ENCODE measurements at places on chromosomes 2 and 18.

DNA sequence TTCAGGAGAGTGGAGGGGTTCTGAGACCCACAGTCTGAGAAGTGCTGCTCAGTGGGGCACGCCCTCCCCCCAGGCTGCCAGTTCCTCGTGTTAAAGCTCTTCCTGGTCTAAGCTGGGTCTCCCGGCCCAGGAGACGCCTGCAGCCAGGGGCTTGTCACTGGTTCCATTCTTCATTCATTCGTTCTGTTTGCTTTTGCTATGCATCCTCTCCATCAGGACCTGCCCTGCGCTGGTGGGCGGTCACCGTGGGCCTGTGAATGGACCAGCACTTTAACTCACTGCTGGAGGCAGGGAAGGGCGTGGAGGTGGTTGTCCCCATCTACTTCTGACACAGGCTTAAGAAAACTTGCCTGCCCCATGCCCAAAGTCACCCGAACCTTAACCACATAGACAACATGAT is 272.8 kb upstream of the HDAC4 start:
- no peak for DNase-seq

DNA sequence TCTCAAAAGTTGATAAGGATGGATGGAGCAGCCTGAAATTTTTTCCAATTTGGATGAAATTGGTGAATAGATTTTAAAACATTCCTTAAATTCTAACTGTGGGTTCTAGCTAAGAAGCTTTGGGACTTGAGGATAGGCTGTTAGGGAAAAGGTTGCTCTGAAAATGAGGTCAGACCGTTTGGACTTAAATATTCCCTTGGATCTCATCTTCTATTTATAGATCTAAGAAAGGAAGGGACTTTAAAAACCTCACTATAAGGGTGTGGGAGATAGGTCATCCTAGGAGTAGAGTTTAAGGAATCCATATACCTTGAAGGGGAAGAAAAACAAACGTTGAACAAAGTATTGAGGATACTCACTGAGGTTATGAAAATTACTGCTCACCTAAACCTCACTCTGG is 17.4 kb upstream of the SNORC start:
- DNase-seq, result no peak

- no peak for DNase-seq
Observed at GRCh38 chr2:68453761-68454360, 13.2 kb downstream of the FBXO48 start.

- peak; percentile 73 for DNase-seq
Observed at GRCh38 chr2:31239593-31240177, 5.7 kb downstream of the EHD3 start.

DNA sequence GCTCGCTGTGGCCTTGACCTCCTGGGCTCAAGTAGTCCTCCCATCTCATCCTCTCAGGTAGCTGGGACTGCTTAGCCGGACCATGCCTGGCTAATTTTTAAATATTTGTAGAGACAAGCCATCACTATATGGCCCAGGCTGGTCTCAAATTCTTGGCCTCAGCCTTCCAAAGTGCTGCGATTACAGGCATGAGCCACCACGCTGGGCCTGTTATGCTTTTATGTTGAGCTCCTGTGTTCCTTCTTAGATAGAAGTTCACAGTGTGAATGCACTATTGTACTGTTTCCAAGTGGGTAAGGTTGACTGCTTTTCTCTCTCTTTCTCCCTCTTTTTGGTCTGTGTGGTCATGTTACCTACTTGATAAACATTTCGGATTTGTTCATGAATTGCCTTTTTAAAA is 61.9 kb downstream of the SMCHD1 start:
- DNase-seq, result no peak

- DNase-seq, result peak; percentile 26
Observed at GRCh38 chr2:232576995-232577394, 26.5 kb downstream of the EIF4E2 start.

GRCh38 chr2:176643646-176644045 is 374.4 kb downstream of the MTX2 start:
- no peak for DNase-seq

DNA sequence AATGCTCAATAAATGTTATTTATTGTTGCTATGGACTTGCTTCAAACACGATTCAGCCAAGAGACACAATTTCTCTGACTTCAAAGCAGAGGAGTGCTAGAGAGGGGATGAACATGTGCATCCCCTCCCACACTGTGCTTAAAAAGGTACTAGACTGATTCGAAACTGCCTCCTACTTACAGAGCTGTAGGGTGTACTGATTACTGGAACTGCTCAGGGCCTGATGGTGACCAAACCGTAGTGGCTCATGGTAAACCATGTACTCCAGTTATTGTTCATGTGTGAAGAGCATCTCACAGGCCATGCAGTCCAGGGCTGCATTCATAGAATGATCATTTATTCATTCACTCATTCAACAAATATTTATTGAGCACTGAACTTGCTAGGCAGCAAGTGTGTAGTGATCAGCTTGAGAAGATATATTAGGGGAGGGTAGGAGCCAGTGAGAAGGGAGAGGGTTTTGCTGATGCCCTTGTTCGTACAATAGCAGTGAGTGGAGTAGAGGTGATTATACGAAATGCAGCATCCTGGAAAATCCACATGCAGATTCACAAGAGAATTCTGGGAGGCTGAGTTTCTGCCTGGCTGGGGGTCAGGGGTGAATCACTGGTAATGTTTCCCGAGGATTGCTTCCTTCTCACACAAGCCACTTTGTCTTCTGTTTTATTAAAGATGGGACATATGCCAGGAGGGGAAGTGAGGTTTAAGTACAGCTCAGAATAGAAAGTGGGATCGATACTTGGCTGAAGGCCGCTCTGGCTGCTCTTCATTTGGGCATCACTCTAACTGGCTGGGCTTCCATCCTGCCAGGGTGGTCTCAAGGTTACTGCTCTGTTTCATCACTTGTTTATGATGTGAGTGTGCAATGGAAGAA is 245.4 kb downstream of the RAD51AP2 start:
- no peak for DNase-seq

GRCh38 chr2:71989671-71990070 is 158.0 kb downstream of the CYP26B1 start:
- DNase-seq, result no peak

- DNase-seq, result no peak
Observed at GRCh38 chr2:30769891-30770462, 37.3 kb downstream of the CAPN13 start.

- no peak for DNase-seq
Observed at GRCh38 chr2:134677856-134678756, 40.7 kb downstream of the TMEM163 start.

All from cardiac fibroblast (primary cell).